ENCODE measurements at places on chromosomes 12 and 14. TPM values are rescaled to one million over a fixed set of nuclear protein-coding genes. Genes with fewer than 3 reads are reported as not detected.

GRCh38 chr14:21069388-21070082 is 569 bp upstream of the ARHGEF40 start:
- peak overlapping the region; percentile 64 for H3K4me3 ChIP-seq
- DNase-seq: no peak
- H3K4me1 ChIP-seq: peaks cover 26% of the 10 kb centered on the region
- no peak overlapping the region for H3K27ac ChIP-seq

GRCh38 chr12:6833189-6833890 is 5.1 kb downstream of the P3H3 start:
- no peak overlapping the region for H3K27ac ChIP-seq
- H3K4me3 ChIP-seq: no peak overlapping the region

MYF5 gene
- not detected for total RNA-seq

CLEC4D gene
- total RNA-seq: not detected

- no peaks in the 10 kb centered on the region for H3K4me1 ChIP-seq
- H3K27me3 ChIP-seq: no peaks in the 10 kb centered on the region
- H3K36me3 ChIP-seq: no peaks in the 10 kb centered on the region
- no peak overlapping the region for H3K4me3 ChIP-seq
Measured at GRCh38 chr14:53871951-53872350, 84.7 kb downstream of the BMP4 start.

DNA sequence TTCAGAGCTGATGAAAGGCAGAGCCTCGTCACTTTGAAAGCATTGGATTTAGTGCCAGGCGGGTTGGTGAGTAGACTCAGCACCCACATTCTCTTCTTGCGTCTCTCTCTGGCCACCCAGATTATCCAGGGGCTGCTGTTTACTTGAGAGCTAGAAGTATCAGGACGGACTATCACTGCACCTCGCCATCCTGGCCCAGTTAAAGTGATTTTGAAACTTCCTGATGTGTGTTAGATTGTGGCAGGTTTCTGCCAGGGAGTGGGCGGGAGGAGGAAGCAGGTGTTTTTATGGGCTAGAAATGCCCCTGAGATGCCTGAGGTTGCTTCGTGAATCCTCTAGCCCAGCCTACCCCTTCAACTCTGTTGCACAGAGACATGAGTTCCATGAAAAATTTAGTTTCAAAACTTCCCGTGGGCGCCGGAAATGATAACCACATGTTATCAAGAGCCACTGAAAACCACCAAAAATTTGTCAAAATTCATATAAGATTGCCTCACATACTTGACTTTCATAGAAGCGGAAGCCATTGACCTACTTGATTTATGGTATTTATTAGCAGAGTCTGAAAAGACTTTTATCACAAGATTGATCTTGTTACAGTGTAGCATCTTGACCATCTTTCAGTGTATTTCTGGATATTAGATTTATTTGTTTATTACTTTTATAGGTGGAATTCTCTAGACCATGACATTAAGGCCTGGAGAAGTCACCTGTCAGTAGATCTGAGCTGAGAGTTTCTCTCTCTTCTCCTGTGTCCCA is 466.0 kb downstream of the RAD51B start:
- H3K27me3 ChIP-seq: no peaks in the 10 kb centered on the region
- no peak overlapping the region for H3K27ac ChIP-seq
- no peak for DNase-seq
- peaks cover 17% of the 10 kb centered on the region for H3K4me1 ChIP-seq
- no peaks in the 10 kb centered on the region for H3K36me3 ChIP-seq

PLCZ1 gene
- not detected for total RNA-seq

GNB3 gene
- total RNA-seq: 14.9 TPM

TMEM132D gene
- total RNA-seq: not detected

RBMS2 gene
- 3.7 TPM for total RNA-seq

NYNRIN gene
- not detected for total RNA-seq

MANSC1 gene
- not detected for total RNA-seq

- no peak for DNase-seq
- no peaks in the 10 kb centered on the region for H3K27me3 ChIP-seq
- no peaks in the 10 kb centered on the region for H3K4me1 ChIP-seq
- H3K27ac ChIP-seq: no peak overlapping the region
Measured at GRCh38 chr12:76998908-76999556, 66.3 kb downstream of the E2F7 start.

- H3K27ac ChIP-seq: no peak overlapping the region
- H3K27me3 ChIP-seq: no peaks in the 10 kb centered on the region
- no peaks in the 10 kb centered on the region for H3K36me3 ChIP-seq
- no peak for DNase-seq
- H3K4me1 ChIP-seq: peaks cover 39% of the 10 kb centered on the region
- H3K4me3 ChIP-seq: no peak overlapping the region
Measured at GRCh38 chr12:50569321-50569720, 64.5 kb downstream of the DIP2B start.

MMP19 gene
- total RNA-seq: not detected

DNA sequence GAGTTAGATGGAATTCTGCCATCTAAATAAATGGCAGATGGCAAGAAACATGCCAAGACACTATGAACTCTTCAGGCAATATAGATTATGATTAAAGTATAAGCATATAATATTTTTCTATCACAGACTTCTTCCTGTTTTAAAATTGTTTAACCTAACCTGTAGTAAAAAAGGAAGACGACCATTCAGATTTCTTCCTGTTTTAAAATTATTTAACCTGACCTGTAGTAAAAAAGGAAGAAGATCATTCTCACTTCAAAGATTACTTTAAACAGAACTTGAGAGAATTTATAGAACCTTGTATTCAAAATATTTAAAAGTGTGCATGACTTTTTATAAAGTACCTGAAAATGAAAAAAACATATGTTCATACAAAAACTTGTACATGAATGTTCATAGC is 63.5 kb downstream of the RPS6KA5 start:
- DNase-seq: no peak
- H3K27ac ChIP-seq: no peak overlapping the region
- H3K4me3 ChIP-seq: no peak overlapping the region
- H3K36me3 ChIP-seq: no peaks in the 10 kb centered on the region

DNA sequence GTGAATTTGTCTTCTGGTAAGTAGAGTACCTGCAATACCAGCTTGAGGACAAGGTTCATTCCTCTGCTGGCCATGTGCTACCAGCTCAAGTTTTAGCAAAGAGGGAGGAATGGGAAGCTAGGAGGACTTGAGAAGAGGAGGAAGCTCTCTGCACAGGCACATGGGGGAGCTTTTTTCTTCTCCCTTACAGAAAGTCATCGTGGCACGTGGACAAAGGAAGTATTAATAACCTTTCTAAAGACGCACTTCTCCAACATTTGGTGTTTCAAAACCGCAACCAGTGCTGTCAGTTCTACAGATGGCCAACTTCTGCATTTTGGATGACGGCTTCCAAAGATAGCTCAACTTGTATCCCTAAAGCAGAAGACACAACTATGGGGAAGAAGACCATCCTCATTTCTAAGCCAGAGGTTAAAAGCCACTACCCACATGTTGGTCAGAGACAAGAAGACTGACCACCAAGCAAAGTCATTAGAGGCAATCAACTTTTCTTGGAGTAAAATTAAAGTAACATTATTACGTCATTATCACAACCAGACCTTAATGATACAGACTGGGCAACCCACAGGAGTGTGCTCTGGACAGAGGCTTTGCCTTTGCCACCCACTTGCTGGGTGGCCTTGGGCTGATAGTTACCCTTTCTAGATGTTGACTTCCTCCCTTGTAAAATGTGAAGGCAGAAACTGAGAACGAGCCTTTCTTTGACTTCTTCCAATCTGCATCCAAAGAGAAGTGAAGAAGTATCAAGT is 12.3 kb upstream of the TMED10 start:
- H3K4me3 ChIP-seq: peak overlapping the region; percentile 17
- H3K27ac ChIP-seq: peak overlapping the region; percentile 42
- H3K27me3 ChIP-seq: no peaks in the 10 kb centered on the region
- DNase-seq: peak; percentile 93

Data from Karpas-422 (cell line).